ENCODE measurements at places on chromosomes 7 and 10.

- DNase-seq, result no peak
Observed at GRCh38 chr7:51016546-51016945, 233.8 kb upstream of the GRB10 start.

DNA sequence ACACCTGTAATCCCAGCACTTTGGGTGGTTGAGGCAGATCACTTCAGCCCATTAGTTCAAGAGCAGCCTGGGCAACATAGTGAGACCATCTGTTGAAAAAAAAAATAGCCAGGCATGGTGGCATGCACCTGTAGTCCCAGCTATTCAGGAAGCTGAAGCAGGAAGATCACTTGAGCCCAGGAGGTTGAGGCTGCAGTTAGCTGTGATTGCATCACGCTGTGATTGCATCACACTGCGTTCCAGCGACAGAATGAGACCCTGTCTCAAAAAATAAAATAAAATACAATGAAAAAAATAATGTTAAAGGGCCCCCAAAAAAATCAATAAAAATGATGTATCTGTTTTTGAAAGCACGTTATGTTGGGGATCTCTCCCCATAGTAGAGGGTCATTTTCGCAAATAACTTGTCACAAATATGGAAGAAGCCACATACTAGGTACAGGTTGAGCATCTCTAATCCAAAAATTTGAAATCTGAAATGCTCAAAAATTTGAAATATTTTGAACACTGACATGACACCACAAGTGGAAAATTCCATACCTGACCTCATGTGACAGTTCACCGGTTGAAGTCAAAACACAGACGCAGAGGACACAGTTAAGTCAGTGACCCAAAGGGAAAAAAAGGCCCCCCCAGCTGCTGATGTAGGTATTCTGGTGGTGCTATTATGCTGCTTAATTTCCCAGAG lies 9.5 kb downstream of the CISD1 start:
- no peak for DNase-seq

DNA sequence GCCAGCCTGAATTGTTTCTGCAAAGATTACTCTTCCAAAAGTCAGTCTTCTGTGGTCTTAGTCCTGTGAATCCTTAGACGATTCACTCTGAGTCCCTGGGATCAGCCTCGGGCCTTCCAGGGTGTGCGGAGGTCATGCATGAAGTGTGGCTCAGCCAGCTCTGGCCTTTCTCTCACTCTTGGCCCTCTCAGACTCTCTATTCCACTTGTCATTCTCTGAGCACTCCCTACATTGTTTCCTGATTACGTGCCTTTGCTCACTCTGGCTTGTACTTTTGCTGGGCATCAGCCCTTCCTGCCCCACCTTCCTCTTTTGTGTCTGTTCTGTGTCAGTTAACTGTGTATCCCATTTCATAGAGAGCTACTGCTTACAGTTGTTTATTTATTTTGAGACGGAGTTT lies 36.0 kb downstream of the CCNY start:
- DNase-seq, result peak; percentile 64

GRCh38 chr10:110456523-110457091 lies 41.1 kb upstream of the DUSP5 start:
- no peak for DNase-seq

DNA sequence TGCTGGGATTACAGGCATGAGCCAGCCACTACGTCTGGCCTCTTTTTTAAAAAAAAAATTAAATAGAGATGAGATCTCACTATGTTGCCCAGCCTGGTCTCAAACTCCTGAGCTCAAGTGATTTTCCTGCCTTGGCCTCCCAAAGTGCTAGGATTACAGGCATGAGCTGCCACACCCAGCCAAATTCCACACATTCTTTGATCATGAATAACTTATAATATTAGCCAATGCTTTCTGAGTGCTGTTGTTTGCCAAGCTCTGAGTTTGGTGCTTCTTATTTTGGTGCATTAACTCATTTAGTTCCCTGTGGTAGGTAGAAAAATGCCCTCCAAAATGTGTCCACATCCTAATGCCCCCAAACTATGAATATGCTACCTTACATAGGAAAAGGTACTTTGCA lies 47.2 kb upstream of the MKI67 start:
- DNase-seq, result no peak

DNA sequence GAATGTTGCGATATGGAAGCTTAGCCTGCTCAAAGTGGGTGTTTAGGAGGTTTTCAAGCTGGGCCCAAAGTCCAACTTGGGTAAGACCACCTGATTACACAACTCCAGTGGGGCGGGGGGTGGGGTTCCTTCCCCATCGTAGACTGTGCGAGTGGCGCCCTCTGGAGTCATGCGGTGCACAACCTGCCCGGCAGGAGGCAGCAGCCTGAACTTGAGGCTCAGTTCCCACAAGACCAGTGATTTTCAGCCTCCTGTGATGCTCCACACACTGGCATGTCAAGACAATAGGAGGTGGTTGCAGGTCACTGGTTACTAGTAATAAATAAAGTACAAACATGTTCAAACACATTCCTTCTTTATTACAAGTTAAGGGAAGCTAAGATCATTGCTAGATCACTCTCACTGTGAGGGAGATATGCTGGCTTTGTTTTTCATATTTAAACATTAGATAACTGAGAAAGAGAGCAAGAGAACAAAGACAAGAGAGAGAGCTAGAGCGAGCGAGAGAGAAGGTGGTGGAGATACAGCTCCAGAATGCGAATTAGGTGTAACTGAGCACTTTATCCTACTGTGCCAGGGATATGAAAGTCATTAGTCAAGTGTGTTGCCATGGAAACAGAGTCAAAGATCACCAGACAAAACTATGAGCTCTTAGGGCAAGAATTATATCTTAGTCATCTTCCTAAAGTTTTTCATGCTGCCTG lies 97.4 kb upstream of the BMPER start:
- DNase-seq, result peak; percentile 64

DNA sequence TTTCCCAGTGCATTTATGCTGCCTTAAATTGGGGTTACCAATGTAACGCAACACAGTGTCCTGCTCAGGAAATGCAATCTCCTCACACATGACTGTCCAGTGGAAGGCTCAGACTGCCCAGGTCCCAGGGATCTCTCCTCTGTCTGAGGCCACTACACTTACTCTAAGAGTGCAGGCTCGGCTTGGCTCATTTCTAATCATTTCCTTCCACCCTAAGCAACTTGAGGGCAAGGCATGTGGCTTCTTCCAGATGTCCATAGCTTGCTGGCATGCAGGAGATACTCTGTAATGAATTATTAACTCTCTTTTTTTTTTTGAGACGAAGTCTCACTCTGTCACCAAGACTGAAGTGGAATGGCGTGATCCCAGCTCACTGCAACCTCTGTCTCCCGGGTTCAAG lies 23.7 kb downstream of the PLAC9 start:
- DNase-seq, result no peak

- peak; percentile 54 for DNase-seq
Observed at GRCh38 chr10:72764151-72764550, 72.2 kb downstream of the MCU start.

GRCh38 chr10:6035931-6036575 lies 26.1 kb downstream of the IL2RA start:
- no peak for DNase-seq

DNA sequence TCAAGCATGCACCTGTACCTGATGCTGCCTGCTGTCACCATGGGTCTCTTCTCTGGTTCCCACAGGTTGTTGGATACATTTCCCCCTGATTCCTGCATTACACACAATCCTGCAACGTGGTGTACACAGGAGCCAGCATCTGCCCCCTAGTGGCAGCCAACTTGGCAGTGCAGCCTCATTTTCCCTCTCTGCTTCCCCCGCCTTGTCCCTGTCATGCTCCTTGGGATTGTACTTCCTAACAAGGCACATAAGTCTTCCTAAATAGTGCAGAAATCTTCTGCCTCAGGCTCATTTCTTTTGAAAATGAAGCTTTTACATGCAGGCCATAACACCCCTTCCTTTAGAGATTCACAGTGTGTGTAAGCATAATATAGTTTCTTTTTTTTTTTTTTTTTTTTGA lies 387.5 kb downstream of the CCSER2 start:
- DNase-seq, result peak; percentile 23

- DNase-seq, result no peak
Observed at GRCh38 chr10:98423691-98424120, 8.7 kb upstream of the PYROXD2 start.

DNA sequence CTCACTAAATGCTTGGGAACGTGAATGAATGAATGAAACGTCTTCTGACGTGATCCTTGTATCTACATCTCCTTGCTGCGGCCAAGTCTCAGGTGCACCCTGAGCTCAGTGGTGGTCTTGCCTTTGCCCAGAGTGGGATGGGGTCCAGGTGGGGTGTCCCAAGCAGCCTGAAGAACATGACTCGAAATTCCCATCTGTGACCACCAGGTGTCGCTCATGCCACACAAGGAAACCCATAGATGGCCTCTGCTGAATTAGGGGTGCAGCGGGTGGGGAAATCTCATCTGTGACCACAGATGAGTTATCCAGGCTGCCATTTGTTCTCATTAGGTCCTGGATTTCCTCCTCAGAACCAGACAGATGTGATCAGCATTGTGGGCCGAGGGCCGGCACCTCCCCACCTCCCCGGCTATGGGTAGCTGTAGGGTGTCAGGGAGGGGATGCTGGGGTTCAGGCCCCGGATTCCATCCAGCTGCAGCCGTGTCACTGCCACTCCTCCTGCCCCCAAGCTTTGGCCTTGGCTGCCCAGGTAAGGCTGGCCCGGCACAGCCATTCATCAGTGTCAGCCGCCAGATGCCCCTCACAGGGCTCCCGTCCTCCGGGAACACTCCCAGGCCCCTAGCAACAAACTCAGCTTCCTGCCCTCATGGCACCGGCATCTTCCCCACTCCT lies 21.0 kb upstream of the GNA12 start:
- peak; percentile 80 for DNase-seq

- no peak for DNase-seq
Observed at GRCh38 chr10:60170250-60170649, 219.4 kb downstream of the ANK3 start.

- DNase-seq, result no peak
Observed at GRCh38 chr7:158186864-158187693, 400.5 kb downstream of the PTPRN2 start.

DNA sequence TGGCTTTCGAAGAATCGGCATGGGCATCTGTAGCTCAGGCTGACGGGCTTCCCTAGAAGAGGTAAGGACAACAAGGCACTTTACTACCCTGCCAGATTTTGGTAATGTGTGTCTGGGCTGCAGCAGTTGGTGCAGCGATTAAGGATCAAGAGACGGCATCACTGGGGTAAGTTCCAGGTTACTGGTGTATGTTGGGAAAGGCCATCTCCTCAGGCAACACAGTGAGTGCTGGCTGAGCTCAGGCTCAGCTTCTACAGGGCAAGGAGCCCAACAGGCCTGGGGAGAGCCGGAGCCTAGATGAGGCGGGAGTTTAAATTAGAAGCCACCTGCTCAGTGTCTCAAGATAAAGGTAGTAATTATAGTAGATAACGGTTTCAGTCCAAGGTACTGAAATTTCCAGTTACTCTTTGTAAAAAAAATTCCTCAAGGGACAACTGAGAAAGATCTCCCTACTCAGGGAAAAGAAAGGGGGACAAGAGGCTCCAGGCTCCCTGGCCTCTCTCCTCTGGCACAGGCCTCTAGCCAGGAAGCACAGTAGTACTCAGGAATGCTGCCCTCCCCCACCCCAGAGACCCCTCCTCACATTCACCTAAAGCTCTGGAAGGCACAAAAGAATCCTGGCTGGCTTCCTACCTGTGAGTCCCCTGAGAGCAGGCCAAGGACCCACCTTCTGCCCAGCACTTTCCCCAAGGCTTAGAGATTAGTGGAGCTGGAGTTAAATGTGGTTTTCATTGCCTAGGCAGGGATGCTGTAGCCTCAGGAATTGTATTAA lies 3.9 kb downstream of the CXCL12 start:
- DNase-seq, result no peak

DNA sequence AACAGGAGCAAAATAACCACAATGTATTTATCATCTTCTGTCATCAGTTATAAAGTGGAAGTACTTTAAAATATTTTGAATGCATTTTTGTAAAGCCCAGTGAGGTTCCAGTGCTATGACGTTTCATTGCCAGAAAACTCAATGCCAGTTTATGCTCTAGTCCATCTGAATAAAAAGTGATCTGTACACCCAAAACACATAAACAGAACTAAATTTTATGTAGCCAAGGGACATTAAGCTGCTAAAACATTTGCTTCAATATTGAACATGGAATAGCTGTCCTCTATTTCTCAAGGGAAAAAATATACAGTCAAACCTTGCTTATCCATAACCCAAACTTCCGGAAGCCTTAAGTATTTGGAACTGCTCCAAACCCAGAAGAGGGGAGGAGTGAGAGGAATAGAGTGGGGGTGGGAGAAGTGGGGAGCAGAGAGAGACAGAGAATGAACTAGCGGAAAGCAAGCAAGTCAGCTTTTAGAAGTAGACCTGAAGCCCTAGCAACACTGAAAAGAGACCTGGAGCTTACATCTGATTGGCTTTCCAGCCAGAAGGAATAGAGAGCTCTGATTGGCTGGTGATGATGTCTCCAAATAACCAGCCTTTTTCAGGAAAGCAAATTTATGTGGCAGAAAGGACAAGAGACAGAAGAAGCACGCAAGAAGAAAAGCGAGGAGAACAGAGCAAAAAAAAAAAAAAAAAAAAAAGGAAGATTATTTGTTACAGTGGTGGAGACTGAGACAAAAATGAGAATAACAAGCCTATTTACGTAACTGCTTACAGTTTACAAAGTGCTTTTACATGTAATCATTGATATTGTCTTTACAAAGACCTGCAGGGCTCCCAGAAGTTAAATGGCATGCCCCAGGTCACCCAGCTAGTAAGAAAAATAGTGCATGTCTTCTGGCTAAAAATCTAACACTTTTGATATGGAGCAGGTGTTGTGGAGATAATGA lies 196.0 kb downstream of the RNLS start:
- peak; percentile 76 for DNase-seq

- DNase-seq, result no peak
Observed at GRCh38 chr7:132503415-132503814, 72.9 kb downstream of the PLXNA4 start.

GRCh38 chr10:15293862-15294842 lies 76.9 kb downstream of the FAM171A1 start:
- DNase-seq, result peak; percentile 55

- no peak for DNase-seq
Observed at GRCh38 chr7:137691566-137691965, 155.2 kb downstream of the DGKI start.

DNA sequence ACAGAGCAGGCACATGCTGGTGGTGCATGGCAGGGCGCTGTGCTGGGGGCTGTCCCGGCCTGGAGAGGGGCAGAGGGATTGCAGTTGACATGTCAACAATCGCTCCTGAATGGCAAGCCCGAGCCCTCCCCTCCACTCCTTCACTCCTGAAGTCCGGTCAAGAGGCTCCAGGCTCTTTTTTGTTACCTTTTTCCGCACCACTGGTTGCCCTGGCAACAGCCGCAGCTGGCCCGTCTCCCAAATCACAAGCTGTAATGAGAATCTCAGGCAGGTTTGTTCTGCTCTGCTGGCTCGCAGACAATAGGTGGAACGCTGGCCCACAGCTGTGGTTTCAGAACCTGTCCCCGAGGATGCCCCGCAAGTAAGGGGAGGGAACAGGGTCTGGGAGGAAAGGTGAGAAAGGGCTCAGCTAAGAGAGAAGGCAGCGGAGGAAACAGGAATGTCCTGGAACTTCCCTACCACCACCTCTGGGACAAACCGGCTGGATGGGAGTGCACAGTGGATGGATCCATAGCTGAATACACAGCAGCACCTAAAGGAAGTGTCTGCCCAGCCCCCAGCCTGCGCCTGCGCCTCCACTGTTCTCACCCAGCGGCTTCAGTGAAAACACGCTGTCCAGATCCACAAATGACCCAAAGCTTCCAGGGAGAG lies 58.9 kb downstream of the CALML3 start:
- no peak for DNase-seq

GRCh38 chr10:118139321-118139720 lies 92.6 kb upstream of the RAB11FIP2 start:
- DNase-seq, result peak; percentile 58
